Stimulated activated CD4-positive, alpha-beta T cell treated with anti-CD3 and anti-CD28 coated beads, Interleukin-1b, Interleukin-23, amount 100 ng/mL, for 48 hours (primary cell): ENCODE measurements at places on chromosomes 6 and 20.

DNA sequence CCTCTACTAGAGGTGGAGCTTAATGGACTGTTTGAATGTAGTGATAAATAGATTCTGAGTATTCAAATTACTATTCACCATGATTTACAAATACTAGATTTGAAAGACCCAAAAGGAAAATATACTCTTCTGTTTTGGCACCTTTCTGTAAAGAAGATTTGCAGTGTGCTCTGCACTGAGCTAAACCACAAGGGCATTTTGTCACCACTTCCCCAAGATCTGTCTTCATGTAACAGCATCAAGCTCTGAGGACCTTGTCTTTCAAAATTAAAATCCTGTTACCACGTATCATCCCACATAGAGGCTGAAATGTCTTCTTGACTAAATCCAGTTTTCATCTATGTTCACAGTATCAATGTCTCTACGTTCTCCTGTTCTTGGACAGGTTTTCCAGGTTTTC, 3.3 kb upstream of the PGK2 start:
- DNase-seq, result no peak

- no peak for DNase-seq
Observed at GRCh38 chr6:149929422-149929821, 6.5 kb upstream of the RAET1G start.

DNA sequence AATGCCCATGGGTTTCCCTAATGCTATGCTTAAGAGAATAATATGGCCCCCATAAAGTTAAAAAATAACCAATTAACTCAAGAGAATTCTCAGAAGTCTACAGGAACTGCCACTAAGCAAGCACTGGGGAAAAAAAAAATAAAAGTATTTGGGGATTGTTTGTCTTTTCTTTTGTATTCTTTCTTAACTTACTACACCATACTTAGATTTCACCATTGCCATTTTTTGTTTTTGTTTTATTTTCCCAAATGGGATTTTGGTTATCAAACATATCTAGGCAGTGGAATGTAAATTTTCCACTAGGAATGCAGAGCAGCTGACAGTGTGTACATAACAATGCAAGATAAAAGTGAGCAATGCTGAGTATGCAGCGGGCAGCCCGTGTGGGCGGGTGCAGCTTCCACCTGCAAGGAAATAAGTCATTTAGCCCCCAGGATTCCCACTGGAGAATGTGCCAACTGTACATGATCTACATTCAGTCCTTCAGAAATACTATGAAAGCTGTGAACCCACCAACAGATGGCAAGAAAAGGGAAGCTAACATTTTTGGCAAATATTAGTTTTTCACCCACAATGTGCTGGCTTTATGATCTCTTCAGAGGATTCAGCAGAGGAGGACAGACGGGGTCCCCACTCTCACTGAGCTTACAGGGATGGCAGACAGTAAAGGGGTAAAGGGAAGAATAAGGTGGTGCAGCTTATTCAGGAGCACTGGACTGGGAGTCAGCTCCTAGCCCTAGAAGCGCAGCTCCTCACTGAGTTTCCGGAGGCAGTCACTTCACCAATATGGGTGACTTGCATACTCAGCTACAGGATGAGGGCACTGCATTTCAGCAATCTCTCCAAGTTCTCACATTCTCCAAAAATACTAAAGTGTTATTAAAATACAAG, 44.4 kb downstream of the DCDC2 start:
- no peak for DNase-seq

- no peak for DNase-seq
Observed at GRCh38 chr20:37223053-37223452, 38.6 kb downstream of the GHRH start.

DNA sequence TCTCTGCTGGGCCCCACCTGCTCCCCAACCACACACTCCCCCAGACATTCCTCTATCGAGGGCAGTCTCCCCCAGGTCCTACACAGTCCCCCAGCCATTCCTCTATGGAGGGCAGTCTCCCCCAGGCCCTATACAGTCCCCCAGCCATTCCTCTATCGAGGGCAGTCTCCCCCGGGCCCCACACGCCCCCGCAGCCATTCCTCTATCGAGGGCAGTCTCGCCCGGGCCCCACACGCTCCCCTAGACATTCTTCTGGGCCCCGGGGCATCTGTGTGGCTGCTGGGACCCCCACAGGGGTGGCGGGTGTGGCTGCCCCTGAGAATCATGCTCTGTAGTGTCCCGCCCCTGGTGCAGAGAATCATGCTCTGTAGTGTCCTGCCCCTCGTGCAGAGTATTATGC, 43.6 kb upstream of the BHLHE23 start:
- DNase-seq, result no peak

DNA sequence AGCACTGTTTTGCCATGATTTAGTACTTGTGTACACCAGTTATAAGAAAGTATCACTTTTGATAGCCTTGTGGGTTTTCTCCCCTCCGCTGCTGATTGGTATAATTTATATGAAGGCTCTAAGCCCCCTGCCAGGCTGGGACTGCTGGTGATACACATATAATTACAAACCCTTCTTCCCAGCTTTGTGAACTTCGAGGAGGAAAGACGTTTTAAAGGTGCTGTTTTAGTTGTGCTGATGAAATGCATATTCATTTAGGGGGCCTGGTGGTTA, 246.2 kb downstream of the TAF4 start:
- no peak for DNase-seq

- no peak for DNase-seq
Observed at GRCh38 chr6:10276106-10276505, 138.8 kb downstream of the TFAP2A start.

- DNase-seq, result no peak
Observed at GRCh38 chr6:152173957-152174356, 366.5 kb downstream of the ESR1 start.

DNA sequence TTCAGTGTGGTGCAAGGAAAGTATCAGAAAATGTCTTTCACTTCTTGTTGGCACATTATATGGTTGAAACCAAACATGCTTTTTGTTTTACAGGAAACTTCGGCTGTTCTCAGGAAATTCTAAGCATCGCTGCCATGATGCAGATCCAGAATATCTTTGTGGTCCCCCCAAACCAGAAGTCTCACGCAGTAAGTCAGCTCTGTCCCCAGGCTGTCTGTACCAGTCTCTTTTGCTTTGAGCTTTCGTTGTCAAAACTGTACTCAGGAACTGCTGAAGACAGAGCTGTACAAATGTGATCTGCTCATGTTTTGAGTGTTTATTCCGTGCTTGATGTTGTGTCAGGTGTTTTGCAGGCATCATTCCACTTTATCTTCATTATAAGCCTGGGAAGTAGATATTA, 59.6 kb downstream of the DHX35 start:
- DNase-seq, result no peak

GRCh38 chr6:136893187-136893586, 28.9 kb upstream of the SLC35D3 start:
- DNase-seq, result no peak

- no peak for DNase-seq
Observed at GRCh38 chr6:89858041-89858440, 28.4 kb downstream of the CASP8AP2 start.

DNA sequence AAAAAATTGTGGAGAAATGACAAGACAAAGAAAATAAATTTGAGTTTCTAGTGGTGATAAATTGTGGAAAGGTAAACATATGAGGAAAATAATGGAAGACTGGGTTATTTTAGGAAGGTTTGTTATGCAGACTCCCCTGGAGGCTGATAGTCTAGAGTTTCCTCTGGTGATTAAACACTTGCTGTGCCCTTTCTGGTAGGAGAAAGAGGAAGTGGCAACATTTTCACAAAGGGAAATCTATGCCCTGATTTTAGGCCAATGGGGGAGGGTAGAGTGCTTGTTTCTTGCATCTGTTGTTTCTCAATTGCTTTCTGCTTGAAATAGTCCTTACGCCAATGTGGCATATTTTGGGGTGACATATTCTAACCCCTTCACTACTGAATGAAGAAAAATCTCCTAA, 129.1 kb upstream of the DOK5 start:
- no peak for DNase-seq

- DNase-seq, result no peak
Observed at GRCh38 chr20:3815703-3816315, 4.5 kb upstream of the AP5S1 start.

DNA sequence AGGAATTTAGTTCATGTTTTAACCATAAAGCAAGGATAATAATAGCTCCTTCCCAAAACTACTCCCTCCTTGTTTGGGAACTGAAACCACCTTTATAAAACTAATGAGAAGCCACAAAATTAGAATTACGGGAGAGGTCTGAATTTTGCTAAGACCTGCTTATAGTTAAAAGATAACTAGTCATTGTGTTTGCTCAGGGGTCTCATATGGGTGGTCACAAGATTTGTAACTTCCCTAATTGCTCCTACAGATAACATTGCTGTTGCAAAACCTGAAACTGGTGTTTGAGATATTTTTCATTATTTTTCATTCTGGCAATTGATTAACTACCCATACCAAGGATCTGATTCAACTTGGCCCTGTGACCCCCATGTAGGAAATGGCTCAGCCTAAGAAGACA, 154.5 kb upstream of the PLCB4 start:
- DNase-seq, result no peak

DNA sequence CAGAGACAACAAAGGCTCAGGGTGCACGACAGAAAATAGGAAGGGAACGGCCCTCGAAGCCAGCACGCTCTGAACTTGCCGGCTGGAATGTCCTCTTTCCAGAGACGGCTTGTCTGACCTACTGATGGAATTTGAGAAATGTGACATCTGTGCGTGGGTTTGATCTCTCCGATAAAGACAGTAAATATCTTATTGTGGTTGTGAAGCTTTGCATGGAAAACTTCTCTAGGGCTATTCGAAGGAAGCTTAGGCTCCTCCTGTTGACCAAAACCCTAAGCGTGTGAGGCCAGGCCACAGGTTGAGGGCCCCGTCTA, 247.3 kb downstream of the ZNF217 start:
- DNase-seq, result no peak

DNA sequence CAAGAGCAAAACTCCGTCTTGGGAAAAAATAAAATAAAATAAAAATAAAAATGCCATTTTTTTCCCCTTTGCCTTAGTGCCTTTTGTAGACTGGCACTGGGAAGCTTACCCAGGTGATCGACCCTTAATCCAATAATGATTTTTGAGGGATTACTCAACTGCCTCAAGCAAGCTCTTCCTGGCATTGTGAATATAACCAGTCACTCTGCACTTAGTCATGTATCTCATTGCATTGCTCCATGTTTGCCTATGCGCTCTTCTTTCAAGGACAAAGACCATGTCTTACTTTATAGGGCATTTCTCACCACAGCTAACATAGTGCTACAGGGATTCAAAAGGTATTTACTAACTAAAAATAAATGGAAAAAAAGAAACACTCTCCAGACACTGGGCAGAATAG, 13.0 kb downstream of the GFOD1 start:
- DNase-seq, result no peak

DNA sequence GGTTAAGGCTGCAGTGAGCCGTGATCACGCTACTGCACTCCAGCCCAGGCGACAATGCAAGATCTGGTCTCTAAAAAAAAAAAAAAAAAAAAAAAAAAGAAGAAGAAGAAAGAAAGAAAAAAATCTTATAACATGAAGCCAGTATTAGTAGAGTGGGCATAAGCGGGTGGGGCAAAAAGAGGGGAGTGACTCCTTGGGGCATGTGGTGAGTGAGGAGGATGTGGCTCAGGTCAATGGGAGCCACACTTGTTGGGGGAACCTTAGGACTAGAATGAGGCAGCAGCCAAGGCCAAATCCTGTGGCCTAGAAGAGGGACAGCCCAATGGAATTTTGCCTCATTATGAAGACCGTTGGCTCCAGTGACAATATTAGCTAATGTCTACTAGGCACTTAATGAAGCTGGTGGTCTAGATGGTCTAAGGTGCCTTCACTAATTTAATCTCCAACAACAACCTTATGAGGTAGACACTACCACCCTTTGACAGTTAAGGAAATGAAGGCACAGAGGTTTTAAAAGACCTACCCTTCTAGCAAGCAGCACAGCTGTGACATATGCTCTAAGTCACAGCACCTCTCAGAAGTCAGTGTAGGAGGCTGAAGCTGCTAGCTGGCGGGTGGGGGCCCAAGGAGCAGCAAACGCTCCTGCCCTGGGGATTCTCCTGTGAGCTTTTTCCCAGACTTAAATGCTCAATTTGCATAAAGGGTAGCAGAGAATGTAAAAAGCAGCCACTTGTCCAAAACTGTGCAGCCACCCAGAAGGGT, 23.6 kb upstream of the ARMC12 start:
- no peak for DNase-seq

- DNase-seq, result no peak
Observed at GRCh38 chr20:60087563-60088105, 129.4 kb downstream of the CDH26 start.

DNA sequence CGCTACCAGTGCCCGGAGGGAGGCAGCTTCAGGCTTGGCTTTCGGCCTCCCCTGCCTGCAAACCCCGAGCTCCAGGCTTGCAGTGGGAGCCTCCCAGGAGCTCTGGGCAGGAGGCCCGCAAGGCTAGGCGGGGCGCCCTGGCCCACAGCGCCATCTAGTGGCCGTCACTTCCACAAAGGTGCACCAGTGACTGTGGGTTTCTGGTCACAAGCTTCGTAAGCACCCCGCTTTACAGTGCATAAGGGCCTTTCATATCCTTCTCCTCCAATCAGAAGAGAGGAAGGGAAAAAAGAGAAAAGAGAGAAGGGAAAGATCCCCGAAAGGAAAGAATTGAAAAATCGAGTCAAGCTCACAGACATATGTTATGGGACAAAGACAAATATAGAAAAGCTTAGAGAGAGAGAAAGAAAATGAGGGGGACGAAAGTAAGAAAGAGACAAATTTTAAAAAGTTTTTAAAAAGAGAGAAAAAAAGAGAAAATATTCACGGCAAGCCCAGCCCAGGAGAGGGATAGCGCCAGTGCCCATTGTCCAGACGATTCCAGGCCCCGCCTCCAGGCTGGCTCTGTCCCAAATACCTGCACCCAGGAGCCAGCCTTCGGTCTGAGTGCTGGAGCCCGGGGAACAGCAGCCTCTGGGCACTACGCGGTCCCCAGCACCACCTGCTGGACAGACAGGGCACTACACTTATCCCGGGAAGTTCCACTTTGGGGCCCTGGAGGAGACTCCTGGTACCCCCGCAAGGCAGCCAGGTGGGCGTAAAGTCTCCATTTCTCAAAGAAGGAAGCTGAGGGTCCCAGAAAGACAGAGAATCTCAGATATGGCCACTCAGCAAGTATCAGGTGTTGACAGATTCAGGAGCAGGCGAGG, 207.1 kb downstream of the PREX1 start:
- DNase-seq, result peak; percentile 79

- no peak for DNase-seq
Observed at GRCh38 chr6:148735989-148736388, 10.8 kb upstream of the UST start.

DNA sequence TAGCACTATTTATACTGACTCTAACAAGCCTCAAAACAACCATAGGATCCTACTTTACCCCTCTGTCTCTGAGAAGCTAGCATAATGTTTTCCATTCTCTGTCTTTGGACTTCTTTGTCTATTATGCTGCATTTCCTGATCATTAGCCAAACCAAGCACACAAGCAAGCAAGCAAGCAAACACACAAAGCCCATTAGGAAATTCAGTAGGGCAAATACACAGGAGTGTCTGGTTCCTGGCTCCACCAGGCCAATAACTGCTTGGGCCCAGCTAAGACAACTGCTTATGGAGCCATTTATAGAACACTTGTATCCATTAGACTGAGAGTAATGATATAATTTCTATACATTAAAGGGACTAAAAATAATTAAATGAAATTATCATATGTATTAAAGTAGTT, 952.9 kb upstream of the EPHA7 start:
- DNase-seq, result no peak

GRCh38 chr6:15909290-15910070, 219.4 kb upstream of the MYLIP start:
- DNase-seq, result no peak

GRCh38 chr6:31952140-31952805, 6.4 kb downstream of the CFB start:
- no peak for DNase-seq
